NB4 (cell line): ENCODE measurements at places on chromosomes 3 and 15.
A peak's percentile ranks its signal among the peaks of the same experiment; 100 is the strongest.

GRCh38 chr3:188589771-188590170 is 435.8 kb downstream of the LPP start:
- DNase-seq = no peak

GRCh38 chr15:79978655-79979514 is 7.9 kb upstream of the BCL2A1 start:
- peak; percentile 91 for DNase-seq

GRCh38 chr3:107988460-107989175 is 102.2 kb downstream of the CD47 start:
- no peak for DNase-seq

DNA sequence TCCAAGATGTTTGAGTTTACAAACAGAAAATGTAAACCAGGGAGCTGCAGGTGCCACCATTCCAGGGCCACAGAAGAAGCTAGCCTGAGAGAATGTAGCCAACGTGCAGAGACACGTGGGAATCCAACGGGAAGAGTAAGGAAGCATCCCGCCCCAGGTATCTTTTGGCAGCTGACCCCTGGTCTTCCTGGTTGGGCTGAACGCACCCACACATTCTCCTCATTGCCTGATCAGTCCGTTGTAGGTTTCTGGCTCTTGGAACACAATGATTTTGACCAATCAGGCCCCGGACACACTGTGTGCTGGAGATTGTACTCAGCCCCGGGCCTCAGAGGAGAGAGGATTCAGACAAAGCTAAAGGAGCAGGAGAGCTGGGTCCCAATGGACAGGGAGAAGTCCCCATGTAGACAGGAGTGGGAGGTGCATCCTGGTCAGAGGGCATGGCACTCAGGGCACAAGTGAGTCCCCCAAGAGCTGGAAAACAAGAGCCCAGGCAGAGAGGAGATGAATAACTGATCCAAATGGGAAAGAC is 102.3 kb downstream of the TPRA1 start:
- DNase-seq = no peak

GRCh38 chr15:71844916-71845315 is 34.6 kb downstream of the NR2E3 start:
- no peak for DNase-seq

- DNase-seq = peak; percentile 15
Observed at GRCh38 chr3:31170932-31171670, 276.6 kb upstream of the GADL1 start.

DNA sequence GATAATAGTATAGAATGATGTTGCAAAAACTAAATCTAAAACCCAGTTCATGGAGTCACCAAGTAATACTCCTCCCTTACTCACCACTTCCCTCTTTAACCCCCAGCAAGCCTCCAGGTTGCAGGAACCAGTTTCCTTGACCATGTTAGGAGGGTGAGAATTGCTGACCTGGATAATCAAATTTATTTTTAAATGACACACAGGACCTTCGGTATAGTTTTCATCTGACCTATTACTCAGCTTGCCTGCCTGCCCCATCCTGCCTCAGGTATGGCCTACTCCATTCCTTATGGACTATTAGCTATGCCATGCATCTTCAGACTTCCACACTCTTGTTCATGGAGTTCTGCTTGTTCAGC is 883 bp downstream of the RTP4 start:
- peak; percentile 4 for DNase-seq

DNA sequence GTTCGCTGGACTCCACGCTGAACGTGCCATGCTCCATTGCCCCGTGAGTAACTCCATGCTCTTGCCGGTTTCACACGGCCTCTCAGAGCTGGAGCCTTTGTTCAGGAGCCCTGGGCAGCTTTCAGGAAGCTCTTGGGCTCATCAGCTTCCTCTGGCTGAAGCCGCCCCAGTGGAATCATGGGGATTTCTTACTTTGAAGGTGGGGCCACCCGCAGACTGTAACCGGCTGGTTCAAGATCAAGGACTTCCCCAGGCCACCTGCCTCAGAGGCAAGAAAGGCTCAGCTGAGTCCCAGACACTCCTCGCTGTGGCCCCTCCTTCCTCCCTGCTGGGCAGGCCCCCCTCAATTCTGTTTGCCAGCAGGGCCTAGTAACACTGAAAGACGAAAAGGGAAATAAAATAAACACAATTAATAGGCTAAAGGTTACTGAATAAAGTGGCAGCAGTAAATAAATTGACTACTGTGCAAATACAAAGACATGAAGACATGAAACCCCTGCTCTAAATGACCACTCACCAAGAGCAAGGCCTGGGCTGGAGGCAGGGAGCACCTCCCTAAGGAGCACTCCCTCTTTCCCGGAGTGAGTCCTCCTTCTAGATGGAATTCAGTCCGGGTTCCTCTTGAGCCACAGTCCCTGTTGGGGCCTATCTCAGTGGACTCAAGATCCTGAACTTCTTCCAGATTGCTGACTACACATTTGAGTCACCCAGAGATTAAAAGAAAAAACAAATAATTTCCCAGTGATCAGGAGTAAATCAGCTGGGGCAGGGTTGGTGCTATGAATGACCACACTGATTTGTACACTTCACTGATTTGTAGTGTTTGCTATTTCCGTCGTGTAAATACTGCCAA is 51.0 kb downstream of the ZDHHC19 start:
- peak; percentile 92 for DNase-seq
